Transverse colon (tissue), 4 donors: ENCODE measurements at places on chromosomes 12 and 14.

GRCh38 chr12:68114606-68115005 is 44.9 kb downstream of the IFNG start:
- no peak for DNase-seq

DNA sequence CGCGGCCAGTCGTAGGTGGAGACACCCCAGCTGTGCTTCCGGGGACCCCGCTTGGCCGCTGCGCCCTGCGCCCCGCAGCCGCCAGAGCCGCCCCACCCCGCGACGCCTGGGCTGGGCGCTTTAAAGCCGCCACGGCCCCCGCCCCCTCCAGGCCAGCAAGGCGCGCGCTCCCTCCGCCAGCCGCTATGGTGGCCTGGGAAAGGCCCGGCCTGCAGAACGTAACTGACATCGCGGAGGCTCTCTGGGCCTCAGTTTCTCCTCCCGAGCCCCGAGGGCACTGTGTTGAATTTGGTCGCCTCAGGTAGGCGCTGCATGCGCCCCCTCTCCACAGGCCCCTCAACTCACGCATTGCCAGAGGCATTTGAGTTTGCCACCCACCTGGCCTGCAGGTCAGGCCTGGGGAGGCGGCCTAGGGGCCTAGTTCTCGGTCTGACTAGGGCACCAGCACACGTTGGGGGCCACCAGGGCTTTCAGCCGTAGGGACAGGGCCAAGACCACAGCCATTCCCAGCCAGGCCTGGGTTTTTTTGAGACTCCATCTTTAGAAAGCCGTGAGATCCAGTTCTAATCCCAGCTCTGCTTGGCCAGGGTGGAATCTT is at the start of gene NGB:
Gene NGB, minus strand, starts transcription at position 94 of the 598 bp plus-strand sequence. CDS start 269 bp downstream, outside the sequence.
- no peak for DNase-seq

DNA sequence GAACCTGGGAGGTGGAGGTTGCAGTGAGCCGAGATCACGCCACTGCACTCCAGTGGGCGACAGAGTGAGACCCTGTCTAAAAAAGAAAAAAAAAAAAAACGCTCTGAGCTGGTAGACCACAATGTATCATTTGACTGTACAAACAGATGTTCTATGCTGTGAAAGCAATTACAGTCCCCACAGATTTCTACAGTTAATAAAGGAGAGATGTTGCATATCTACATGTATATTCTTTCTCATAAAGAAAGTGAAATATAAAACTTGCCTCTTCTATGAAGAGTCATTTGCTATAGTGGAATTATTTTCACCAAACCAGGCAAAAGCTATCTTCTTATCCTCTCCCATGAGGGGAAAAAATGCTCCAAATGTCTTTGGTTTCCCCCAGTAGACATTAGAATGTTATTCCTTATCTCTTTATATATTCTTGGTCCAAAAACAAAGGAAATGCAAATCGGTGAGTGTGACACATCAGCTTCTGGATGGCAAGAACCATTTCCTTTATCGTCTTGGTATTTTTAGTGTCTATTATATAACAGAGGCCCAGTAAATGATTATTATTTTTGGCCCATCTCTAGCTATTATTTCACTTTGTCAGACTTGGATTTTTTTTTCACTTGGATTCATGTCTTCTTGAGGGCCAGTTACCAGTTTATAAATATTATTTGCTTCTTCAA is 230.4 kb downstream of the SSPN start:
- DNase-seq, result no peak

DNA sequence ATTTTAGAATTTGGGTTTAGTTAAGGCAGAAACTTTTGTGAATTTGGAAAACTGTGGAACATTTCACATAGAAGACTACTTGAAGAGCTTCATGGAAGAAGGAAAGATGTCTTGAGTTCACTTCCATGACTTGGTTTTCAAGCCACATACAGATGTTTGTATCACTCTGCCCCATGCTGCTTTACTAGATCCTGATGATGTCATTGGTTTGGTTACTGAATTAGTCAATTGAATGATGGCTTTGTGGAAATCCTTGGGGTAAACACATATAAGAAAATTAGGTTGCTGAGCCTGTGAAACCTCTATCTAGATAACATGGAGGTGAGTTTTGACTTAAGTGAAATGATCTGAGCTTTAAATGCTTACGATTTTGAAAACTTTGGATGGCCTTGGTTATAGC is 90.6 kb downstream of the LRRK2 start:
- no peak for DNase-seq

- DNase-seq, result no peak
Measured at GRCh38 chr12:130418251-130418650, 80.6 kb downstream of the PIWIL1 start.

- peak; percentile 65 for DNase-seq
Measured at GRCh38 chr14:24426912-24427536, 2.4 kb downstream of the CBLN3 start.

GRCh38 chr12:69350002-69350626 is 1.9 kb downstream of the LYZ start:
- DNase-seq, result no peak

GRCh38 chr12:57874166-57875108 is 27.9 kb upstream of the CTDSP2 start:
- no peak for DNase-seq

DNA sequence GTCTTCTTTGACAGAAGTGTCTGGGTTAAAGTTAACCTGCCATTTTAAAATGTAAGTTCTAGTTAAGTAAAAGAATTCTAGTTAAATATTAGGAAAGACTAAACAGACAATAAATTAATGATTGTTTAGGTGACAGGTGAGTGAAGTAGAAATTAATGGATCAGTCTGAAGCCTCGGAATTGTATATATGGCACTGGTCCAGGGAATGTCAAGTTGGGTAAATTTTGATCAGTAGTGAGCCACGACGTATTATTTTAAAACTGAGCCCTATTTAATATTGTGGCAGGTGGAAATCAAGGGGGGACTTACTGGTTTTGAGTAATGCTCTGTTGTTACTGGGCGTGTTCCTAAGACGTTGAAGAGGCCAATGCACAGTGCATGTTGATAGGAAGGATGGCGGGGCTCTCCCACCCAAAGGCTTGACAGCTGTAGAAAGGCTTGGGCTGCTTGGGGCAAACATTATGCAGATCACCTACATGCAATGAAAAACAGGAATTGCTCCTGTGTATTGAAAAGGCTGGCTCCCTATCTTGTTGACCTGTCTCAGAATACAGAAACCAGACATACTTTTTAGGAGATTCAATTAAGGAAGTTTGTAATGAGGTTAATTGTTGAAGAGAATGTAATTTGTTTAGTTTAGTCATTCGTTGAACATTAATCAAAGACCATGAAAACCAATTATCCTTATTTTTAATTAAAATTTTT is 5.9 kb upstream of the PPFIBP1 start:
- DNase-seq, result no peak

GRCh38 chr14:90612801-90613200 is 203.4 kb downstream of the TTC7B start:
- no peak for DNase-seq

DNA sequence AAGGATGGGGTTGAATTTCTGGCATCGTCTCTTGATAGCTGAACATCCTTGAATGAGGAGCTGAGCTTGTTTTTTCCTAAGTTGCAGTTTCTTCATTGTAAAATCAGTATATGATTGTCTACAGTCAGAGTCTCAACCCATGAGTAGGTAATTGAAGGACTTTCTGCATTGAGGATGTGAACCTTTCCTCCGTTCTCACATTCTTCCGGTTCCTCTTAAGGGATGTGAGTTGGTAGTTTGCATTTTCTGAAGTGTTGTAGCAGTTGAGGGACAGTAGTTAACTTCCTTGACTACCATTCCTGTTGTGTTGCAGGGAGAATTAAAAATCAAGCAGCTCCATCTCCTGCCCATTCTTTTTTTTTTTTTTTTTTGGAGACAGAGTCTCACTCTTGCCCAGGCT is 19.1 kb downstream of the TPCN1 start:
- no peak for DNase-seq

DNA sequence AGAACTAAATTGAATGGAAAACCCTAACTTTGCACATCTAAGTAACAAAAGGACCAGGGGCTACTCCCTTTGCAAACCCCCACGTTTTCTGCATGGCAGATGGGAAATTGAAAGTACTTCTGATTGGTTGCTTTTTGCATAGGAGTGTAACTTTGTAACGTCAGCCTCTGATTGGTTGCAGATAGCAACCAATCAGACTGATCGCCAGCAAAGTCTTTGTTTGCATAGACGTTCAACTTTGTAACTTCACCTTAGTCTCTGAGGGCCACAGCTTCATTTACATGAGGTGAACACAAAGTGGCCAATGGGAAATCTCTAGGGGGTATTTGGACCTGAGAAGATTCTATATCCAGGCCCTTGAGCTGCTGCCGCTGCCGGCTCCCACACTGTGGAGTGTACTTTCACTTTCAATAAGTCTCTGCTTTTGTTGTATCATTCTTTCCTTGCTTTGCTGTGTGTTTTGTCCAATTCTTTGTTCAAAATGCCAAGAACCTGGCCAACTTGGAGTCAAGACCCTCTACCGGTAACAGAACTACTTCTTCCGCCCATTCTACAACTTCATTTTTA is 102.5 kb upstream of the PRICKLE1 start:
- no peak for DNase-seq

- DNase-seq, result no peak
Measured at GRCh38 chr14:22276913-22277816, 311.9 kb downstream of the DAD1 start.

GRCh38 chr12:68435299-68435637 is 103.1 kb upstream of the MDM1 start:
- no peak for DNase-seq

DNA sequence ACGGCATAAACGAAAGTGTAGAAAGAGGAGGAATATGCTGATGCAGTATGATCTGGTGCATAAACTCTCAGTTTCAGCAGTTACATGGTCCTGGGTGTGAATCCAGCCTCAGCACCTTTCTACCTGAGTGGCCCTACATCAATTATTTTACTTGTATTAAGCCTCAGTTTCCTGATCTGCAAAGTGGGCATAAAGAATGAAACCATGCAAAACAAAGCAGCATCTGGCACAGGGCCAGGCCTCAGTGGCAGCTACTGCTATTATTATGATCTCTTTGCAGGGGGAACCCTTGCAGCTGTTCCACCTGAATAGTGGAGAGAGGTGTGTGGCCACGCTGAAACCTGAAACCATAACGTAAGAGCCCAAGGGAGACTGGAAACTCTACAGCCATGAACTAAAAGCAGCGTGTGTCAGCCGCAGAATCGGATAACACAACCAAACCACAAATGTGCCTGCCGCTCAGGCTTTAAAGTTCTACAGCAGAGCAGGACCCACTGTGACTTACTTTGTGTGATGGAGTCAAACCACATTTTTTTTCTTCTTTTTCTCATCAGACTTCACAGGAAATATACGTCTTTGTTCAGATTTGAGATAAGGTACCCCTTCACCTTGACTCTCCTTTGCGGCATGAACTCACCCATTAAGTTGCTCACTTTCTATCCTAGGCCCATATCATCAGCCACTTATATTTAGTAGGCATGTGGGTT is 29.2 kb upstream of the FOS start:
- DNase-seq, result peak; percentile 73

GRCh38 chr14:81454572-81455218 is 54.6 kb upstream of the STON2 start:
- peak; percentile 33 for DNase-seq

DNA sequence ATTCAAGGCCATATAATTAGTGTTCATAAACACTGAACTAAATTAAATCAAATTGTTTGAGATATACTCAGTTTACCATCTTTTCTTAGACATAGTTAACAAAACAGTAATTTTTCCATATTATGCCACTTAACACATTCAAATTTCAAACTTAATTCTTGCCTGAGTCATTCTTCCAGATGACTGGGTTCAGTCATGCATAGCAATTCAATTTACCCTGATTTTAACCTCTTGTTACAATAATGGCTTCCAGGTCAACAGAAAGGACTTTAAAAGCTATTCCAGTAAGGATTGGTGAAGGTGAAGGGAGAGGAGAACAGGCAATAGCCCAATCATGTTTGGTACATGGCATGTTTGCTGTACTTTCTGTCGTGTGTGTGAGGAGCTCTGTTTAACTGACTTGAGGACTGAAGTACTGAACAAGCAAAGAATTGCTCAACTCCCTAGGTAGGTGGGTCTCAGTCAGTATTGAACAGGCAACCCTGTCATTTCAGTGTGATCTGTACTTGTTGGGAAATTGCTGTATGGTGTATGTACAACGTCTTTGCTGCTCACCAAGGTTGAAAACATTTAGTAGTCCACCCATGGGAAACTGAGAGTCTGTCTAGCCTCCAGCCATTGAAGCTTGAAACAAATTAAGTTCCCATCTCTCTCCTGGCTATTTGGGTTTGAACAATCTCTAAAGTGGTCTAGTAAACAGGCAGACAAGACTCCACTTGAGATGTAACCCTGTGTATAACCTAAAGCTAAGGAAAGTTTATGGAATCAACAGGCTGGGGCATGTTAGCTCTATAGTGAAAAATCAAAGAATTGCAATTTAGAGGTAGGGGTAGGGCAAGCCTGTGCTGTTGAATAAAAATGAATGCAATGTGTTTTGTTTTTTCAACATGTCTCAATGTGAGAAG is 327.2 kb downstream of the BTG1 start:
- no peak for DNase-seq

DNA sequence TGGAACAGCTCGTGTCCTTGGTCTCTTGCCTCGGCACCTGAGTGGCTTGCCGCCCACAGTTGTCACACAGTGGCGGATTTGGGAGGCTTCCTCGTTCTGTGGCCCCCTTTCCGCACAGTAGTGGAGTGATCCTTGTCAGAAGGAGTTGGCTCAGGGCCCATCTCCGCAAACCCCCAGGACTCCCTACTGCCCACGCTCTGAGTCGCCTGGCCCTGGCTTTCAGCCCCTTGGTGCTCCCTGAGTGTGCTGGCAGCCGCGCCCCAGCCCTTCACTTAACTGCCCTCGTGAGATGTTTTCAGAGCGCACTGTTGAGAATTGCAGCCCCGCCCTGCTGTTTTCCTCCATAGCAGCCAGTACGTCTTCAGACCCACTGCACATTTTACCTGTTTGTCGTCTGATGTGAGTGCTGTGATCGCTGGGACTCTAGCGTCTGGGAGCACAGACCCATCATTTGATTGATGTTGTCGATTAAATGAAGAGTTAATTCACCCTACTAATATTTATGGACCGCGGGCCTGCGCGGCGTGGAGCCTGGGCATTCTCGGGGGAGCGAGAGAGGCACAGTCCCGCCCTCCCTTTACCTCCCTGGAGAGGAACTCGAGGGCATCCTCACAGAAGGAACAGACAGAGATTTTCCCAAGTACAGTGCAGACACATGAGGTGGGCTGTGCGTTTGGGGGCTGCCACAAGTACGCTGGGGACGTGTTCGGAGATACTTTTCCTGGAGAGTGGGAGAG is 91.8 kb downstream of the DDX51 start:
- DNase-seq, result no peak

GRCh38 chr14:75206190-75206589 is 29.8 kb upstream of the TMED10 start:
- DNase-seq, result no peak

DNA sequence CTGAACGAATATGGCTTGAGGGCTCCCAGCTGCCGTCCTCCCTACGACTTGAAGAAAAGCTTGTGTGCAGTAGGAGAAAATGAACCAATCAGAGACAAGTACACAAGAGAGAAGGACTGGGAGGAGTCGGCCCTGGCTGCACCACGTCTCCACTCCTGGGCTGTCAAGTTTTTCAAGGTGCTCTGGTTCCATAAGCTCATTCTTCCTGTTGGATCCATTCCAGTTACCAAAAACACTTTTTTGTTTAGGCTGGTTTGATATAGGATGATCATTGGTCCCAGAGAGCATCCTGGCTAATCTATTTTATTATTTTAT is 2.8 kb upstream of the A2ML1 start:
- no peak for DNase-seq
